CD8-positive, alpha-beta memory T cell (primary cell): ENCODE measurements at places on chromosomes 12 and 14.

DNA sequence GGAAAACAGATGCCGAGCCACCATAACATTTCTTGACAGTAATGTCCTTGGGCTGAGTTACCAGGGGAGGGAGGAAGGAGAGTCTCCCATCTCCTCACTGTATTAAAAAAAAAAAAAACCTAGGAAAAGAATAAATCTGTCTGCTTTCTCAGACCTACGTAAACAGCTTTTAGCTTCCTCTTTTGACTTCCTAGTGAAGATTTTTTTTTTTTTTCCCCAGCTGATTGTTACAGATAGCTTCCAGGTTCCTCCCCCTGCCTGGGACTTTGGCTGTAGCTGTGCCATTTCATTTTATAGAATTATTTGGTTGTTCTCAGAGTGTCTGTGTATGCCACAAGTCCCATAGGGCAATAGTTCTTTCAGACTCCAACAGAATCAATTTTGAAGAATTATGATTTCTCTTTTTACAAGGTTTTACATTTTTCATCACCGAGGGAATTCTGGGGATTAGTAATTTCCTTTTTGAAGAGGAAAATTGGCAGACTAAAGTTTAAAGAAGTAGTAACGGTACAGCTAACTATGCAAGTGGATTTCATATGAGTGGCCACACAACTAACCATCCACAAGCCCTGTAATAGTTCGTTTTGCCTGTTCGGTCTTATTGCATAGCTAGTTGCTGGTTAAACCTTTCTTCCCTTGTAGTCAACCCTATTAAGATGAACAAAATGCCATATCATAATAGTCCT, 23.1 kb upstream of the GNS start:
- no peak for DNase-seq
- no peaks in the 10 kb centered on the region for H3K36me3 ChIP-seq
- H3K4me1 ChIP-seq, result peaks cover 13% of the 10 kb centered on the region
- H3K27me3 ChIP-seq, result peaks cover 51% of the 10 kb centered on the region

GRCh38 chr12:122989225-122989839, 8.9 kb downstream of the ARL6IP4 start:
- H3K4me1 ChIP-seq, result peaks cover under 1% of the 10 kb centered on the region
- no peaks in the 10 kb centered on the region for H3K27me3 ChIP-seq
- no peak overlapping the region for H3K4me3 ChIP-seq
- no peak for DNase-seq
- H3K27ac ChIP-seq, result no peak overlapping the region

- H3K4me3 ChIP-seq, result no peak overlapping the region
- H3K4me1 ChIP-seq, result no peaks in the 10 kb centered on the region
- no peak for DNase-seq
- no peaks in the 10 kb centered on the region for H3K27me3 ChIP-seq
- no peaks in the 10 kb centered on the region for H3K36me3 ChIP-seq
- no peak overlapping the region for H3K27ac ChIP-seq
Measured at GRCh38 chr14:90429754-90430153, 32.9 kb downstream of the CALM1 start.

- H3K4me1 ChIP-seq, result peaks cover 5% of the 10 kb centered on the region
- H3K27ac ChIP-seq, result no peak overlapping the region
- H3K4me3 ChIP-seq, result no peak overlapping the region
- no peaks in the 10 kb centered on the region for H3K36me3 ChIP-seq
- no peak for DNase-seq
- no peaks in the 10 kb centered on the region for H3K27me3 ChIP-seq
Measured at GRCh38 chr12:125070112-125070511, 4.9 kb downstream of the AACS start.

GRCh38 chr12:61870658-61871484, 389.3 kb upstream of the USP15 start:
- H3K27ac ChIP-seq, result no peak overlapping the region
- H3K36me3 ChIP-seq, result no peaks in the 10 kb centered on the region
- H3K4me1 ChIP-seq, result peaks cover 11% of the 10 kb centered on the region

DNA sequence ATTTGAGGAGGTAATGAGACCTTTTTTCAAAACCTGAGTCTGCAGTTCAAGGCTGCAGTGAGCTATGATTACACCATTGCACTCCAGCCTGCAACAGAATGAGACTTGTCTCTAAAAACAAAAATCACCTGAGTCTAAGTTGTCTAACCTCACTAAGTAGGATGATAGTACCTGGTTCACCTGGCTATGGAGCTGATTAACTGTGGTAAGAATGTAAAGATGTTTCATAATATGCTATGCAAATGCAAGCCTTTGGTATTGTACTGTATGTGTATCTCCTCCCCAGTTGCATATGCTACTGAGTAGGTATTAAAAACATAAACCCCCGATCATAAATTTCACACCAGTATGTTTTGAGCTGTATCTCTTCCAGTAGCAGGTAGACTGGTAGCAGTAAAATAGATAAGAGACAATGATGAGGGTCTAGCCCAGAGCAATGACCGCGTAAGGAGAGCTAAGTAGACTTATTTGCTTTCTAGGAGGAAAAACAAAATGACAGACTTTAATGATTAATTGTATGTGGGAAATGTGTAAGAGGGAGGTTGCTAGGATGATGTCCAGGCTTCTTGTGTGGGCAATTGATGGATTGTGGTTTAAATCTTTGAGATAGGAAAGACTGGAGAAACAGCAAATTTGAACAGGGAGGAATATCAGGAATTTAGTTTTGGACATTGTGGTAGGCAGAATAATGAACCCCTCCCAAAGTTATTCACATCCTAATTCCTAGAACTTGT, 41.6 kb upstream of the EGLN3 start:
- H3K27ac ChIP-seq, result no peak overlapping the region
- no peak overlapping the region for H3K4me3 ChIP-seq
- DNase-seq, result no peak
- no peaks in the 10 kb centered on the region for H3K27me3 ChIP-seq
- H3K36me3 ChIP-seq, result no peaks in the 10 kb centered on the region
- H3K4me1 ChIP-seq, result no peaks in the 10 kb centered on the region

- DNase-seq, result no peak
- no peaks in the 10 kb centered on the region for H3K27me3 ChIP-seq
- H3K27ac ChIP-seq, result no peak overlapping the region
- H3K4me3 ChIP-seq, result no peak overlapping the region
- no peaks in the 10 kb centered on the region for H3K36me3 ChIP-seq
Measured at GRCh38 chr12:82479511-82479910, 121.2 kb downstream of the METTL25 start.

- H3K36me3 ChIP-seq, result peaks cover 56% of the 10 kb centered on the region
- H3K27me3 ChIP-seq, result no peaks in the 10 kb centered on the region
- DNase-seq, result no peak
- H3K4me3 ChIP-seq, result no peak overlapping the region
- no peak overlapping the region for H3K27ac ChIP-seq
- H3K4me1 ChIP-seq, result no peaks in the 10 kb centered on the region
Measured at GRCh38 chr12:57270966-57271470, 20.0 kb upstream of the STAC3 start.

GRCh38 chr14:25101276-25101675, 51.3 kb upstream of the STXBP6 start:
- H3K36me3 ChIP-seq, result no peaks in the 10 kb centered on the region
- no peak overlapping the region for H3K27ac ChIP-seq
- H3K27me3 ChIP-seq, result no peaks in the 10 kb centered on the region
- no peak overlapping the region for H3K4me3 ChIP-seq
- H3K4me1 ChIP-seq, result no peaks in the 10 kb centered on the region

DNA sequence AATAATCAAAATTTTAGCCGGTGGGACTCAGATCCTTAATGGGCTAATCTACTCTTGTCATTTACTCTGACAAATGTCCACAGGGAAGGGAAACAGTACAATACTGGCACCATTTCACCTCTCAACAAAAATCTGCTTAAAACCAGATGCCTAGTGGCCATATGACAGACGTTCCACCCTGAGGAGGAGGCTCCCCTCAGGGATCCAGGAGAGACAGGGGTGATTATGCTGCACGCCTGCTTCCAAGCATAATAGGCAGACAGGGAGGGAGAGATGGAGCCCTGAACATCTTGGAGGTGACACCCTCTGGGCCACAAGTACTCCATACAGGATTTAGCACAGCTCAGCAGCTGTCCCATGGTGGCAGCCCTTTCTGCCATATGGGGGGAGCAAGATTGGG, 24.8 kb upstream of the AKAP6 start:
- no peak overlapping the region for H3K27ac ChIP-seq
- DNase-seq, result no peak
- no peaks in the 10 kb centered on the region for H3K4me1 ChIP-seq
- H3K27me3 ChIP-seq, result no peaks in the 10 kb centered on the region
- no peaks in the 10 kb centered on the region for H3K36me3 ChIP-seq
- no peak overlapping the region for H3K4me3 ChIP-seq

DNA sequence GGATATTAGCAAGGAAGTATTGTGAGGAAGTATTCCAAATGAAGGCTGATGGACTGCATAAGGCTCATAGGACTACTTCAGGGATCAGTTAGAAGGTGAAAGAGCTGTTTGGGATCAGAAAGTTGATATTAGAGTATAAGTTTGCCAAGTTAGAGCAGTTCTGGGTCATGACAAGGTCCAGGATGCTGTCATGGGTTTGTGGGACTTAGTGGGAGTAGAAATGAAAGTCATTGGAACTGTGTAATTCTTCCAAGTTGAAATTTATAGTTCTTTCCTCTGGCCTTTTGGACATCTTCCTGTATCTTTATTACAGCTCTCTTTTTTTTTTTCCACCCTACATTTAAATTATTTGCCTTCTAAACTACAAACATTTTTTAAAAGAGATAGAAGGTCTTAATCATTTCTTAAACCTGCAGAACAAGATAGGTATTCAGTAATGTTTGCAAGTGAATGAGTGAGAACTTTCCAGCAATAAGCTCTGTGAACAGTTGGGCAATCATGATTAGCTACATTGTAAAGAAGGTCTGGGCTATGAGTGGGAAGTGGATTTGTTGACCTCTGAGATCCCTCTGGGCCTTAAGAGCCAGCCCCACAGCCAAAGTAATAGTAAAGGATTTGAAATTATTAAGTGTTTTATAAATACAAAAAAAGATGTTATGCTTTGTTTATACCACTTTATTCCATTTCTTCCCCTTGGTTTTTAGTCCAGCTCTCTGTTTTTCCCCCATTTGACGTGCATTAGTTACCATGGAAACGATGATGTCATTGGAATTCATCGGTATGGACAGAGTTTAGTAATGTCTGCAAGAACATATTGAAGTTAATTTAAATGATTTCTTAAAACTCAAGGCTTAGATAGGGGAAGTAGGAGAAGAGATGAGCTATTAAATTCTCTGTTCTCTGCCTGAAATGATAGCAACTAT, 247.9 kb upstream of the ARHGAP5 start:
- no peak overlapping the region for H3K27ac ChIP-seq
- H3K27me3 ChIP-seq, result no peaks in the 10 kb centered on the region
- no peak overlapping the region for H3K4me3 ChIP-seq
- peaks cover 3% of the 10 kb centered on the region for H3K36me3 ChIP-seq
- no peak for DNase-seq

DNA sequence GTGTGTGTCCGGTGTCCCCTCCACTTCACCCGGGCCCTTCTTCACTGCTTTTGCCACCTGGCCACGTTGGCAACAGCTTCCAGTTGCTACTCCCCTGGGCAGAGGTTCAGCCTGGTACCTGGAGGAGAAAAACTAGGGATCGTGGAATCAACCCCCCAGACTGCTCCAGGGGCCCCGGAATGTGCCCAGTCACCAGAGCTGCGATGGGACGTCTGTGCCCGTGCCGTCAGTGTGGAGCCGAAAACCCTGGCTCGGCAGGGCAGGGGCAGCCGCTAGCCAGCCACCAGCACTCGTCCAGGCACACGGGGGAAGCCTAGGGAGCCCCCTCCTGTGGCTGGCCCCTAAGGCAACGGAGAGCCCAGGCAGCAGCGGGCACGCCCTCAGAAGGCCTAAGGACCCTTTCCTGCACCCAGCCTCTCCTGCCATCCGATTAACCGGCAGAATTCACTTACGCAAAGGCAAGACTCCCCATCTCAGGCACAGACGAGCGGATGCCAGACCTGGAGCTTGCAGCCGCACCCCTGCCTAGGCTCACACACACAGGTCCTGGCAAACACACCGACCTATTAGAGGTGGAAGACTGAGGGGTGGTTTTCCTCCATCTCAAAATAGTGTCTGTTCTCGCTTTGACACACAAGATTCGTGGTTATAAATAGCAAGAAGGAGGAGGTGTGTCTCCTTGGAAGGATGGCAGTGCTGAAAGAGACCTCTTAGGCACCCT, 62.6 kb downstream of the FBXL14 start:
- no peak for DNase-seq
- peak overlapping the region; percentile 26 for H3K4me3 ChIP-seq
- peaks cover 58% of the 10 kb centered on the region for H3K27me3 ChIP-seq
